NCI-H1048 (cell line): ENCODE measurements at places on chromosomes 13 and 19.

- no peak for DNase-seq
Observed at GRCh38 chr19:40335101-40335500, 13.1 kb downstream of the C19orf47 start.

- no peak for DNase-seq
Observed at GRCh38 chr13:51322826-51323225, 16.7 kb upstream of the SERPINE3 start.

GRCh38 chr13:72097568-72097967 lies 230.6 kb upstream of the DACH1 start:
- DNase-seq = no peak

DNA sequence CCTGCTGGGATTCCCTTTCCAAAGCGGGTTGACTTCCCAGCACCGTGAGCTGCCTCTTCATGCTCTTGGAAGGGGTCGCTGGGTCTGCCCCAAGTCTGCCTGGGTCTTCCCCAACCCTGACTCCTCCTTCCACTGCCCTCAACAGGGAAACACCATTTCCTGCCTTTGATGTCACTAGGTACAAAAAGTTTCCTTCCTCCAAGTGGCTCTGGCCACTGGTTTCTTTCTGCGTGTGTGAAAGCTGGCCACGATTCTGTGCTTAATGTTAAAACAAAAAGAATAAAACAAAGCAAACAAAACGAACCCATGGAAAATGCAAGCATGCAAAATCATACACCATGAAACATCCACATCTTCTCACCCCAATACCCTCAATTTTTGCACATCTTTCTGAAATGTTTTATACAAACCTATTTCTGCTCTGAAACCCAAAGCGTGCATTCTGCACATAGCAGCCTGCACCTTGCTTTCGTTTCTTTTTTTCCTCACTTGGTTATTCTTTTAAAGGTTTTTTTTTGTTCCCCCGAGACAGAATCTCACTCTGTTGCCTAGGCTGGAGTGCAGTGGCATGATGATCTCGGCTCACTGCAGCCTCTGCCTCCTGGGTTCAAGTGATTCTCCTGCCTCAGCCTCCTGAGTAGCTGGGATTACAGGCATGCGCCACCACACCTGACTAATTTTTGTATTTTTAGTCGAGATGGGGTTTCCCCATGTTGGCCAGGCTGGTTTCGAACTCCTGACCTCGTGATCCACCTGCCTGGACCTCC lies 12.5 kb upstream of the TNFSF9 start:
- DNase-seq = no peak

DNA sequence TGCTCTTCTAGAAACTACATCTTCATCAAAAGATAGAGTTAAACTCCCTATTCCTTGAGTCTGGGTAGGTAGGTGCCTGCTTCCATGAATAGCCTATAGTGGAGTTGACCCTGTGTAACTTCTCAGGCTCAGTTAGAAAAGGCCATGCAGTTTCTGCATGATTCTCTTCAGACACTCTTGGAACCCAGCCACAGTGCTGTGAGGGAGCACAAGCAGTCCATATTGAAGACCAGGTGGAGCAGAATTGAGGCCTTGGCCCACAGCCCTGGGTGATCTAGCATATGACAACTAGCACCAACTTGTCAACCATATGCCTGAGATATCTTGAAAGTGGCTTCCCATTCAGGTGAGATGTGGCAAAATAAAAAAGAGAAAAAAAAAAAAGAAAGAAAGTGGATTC lies 10.3 kb upstream of the PAN3 start:
- no peak for DNase-seq

DNA sequence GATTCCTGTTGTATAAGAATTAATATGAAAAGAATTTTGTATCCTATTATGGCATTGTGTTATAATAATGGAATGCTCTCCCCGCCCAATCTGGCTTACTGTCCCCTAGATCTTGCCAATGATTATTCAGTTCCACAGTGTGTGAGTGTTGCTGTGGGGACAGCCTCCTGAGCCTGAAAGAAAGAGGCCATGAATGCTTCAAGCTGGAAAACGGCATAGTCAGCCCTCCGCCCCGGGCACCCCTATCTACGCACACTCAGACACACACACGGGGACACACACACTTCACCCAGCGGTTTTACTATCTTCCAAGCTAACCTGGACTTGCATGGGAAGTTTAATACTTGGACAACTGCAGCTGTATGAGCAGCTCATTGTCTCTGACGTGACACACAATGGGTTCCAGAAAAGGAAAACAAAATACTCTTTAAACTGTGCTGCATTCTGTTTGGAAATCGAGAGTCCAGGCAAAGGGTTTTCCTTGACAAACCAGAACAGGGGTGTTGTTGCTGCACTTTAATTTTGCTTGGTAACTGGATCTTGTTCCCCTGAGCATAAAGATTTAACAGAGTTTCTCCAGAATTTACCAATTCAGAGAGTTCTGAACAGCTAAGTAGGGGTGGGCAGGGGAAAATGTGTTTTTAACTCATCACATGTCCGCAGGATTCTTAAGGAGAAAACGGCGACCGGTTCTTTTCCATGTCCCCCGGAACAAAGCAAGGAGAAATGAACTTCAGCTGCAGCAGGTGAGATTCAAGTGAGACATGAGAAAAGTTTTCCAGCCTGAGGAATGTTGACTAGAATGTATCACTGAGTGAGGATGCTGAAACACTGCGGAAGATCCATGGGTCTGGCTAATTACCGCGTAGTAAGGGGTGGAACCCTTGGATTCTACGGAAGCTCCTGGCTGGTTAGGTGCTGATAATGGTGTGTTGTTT lies 472.9 kb downstream of the FOXO1 start:
- DNase-seq = no peak

DNA sequence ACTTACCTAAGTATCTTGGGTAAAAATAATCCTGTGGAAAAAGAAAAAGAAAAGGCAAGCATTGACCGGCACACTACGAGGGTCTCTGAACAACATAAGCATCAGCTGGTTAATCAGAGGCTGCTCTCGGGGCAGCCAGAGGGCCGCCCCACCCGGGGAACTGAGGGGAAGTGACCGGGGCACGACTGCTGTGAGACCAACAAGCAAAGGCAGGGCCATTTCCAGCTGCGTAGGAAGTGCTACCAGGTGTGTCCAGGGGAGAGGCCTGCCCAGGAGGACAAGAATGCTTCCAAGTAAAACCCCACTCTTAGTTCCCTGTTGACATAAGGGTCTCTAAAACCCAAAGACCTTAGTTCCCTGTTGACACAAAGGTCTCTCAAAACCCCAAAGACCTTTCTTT lies 15.9 kb downstream of the GAS6 start:
- DNase-seq = no peak

- no peak for DNase-seq
Observed at GRCh38 chr13:53198017-53198416, 169.4 kb downstream of the OLFM4 start.

DNA sequence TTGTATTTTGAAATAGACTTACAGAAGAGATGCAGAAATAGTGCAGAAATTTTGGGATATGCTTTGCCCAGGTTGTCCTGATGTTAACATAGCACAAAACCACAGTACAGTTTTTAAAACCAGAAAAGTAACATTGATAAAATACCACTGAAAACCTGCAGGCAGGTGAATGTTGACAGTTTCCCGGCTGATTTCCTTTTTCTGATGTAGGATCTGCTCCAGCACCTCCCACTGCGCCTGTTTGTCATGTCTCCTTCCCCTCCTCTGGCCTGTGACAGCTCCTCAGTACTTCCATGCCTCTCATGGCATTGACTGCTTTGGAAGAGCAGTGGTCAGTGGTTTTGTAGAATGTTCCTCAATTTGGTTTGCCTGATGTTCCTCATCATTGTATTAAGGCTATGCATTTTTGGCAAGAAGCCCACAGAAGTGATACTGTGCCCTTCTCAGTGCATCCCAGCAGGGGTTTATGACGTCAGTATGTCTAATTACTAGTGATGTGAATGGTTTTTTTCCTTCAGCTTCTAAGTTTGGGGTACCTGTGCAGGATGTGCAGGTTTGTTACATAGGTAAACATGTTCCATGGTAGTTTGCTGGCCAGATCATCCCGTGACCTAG lies 31.0 kb downstream of the TDRD12 start:
- DNase-seq = no peak

- no peak for DNase-seq
Observed at GRCh38 chr19:37165635-37166034, 6.9 kb downstream of the ZNF585A start.

DNA sequence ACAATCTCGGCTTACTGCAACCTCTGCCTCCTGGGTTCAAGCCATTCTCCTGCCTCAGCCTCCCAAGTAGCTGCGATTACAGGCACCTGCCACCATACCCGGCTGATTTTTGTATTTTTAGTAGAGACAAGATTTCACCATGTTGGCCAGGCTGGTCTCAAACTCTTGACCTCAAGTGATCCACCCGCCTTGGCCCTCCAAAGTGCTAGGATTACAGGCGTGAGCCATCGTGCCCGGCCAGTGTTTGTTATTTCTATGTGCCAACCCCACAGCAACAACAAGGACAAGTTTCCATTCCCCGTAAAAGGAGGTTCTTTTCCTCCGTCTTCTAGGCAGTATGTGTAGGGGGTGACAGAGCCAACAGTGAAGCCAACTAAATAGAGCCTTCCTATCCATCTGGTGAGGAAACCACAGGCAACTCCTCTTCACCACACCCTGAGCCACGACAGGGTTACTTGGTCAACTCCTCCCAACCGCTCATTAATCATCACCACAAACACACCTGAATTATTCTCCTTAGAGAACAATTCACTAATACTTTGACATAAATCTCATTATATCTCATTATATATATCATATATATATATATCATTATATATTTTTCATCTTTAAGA lies 25.5 kb downstream of the FOXO1 start:
- DNase-seq = no peak

- DNase-seq = no peak
Observed at GRCh38 chr13:85080691-85081090, 718.5 kb downstream of the SLITRK6 start.
